ENCODE measurements at places on chromosomes 4 and X.

GRCh38 chr4:65670331-65671031, at the start of gene EPHA5:
TSS of gene EPHA5 (minus strand) at chr4:65670489. CDS start at chr4:65669742, 747 bp downstream.
- DNase-seq = peak; percentile 80

GRCh38 chrX:40010550-40011321, 87.0 kb downstream of the BCOR start:
- no peak for DNase-seq

- DNase-seq = no peak
Measured at GRCh38 chr4:165628572-165628971, 244.5 kb upstream of the TLL1 start.

GRCh38 chr4:83219344-83220331, 65.0 kb downstream of the COQ2 start:
- peak; percentile 2 for DNase-seq

GRCh38 chr4:165299399-165300060, 27.9 kb upstream of the MSMO1 start:
- DNase-seq = no peak

GRCh38 chr4:181613200-181613599, 630.0 kb upstream of the TENM3 start:
- no peak for DNase-seq

DNA sequence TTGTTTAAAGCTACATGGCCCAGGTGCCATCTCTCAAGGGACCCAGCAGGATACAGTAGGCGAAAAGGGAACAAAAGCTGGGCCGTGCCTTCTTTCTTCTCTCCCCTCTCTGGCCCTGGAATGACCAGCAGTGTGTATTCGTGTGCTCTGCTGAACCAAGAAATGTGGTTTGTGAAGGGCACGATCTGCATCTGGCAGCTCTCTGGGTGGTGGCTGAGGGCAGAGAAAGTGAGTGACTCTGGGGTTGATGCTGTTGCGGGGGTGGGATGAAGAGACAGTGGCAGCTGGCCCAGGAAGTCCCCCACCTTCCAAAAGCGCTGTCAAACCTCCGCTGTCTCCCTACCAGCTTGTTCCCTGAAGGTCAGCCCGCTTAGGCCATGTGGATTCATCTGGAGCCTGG, 88.3 kb downstream of the CLDN34 start:
- no peak for DNase-seq

DNA sequence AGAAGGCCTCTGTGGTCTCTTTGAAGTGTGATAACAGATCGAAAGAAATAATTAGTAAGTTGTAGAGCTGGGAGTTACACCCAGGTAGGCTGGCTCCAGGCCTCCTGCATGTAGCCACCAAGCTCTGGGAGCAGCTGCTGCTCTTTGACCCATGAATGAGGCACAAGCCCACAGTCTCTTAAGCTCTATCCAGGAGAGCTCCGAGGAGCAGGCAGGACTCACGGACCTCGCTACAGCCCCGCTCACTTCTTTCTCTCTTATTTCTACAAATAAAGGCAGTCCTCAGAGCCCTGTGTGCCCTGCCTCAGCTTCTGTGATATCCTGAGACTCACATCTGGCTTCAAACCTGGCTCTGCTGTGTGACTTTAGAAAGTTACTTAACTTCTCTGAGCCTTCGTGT, 86.9 kb downstream of the EVC start:
- no peak for DNase-seq

DNA sequence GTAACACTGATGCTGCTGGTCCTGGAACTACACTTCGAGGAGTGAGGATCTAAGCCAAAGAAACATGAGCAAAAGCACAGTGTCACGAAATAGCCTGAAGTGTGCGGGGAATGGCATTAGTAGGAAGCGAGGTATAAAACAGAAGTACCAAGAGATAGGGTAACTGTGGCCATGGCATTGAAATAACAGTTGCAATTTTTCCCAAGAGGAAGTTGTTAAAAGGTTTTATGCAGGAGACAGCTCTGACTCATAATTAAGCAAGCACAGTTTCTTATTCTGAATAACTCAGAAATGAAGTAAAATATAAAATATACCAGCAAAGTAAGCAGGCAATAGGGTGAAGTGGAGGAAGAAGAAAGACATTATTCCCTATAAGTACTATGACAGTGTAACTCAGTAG, 90.3 kb upstream of the TMEM150C start:
- peak; percentile 31 for DNase-seq

- DNase-seq = no peak
Measured at GRCh38 chr4:80465238-80465637, 129.7 kb downstream of the CFAP299 start.

DNA sequence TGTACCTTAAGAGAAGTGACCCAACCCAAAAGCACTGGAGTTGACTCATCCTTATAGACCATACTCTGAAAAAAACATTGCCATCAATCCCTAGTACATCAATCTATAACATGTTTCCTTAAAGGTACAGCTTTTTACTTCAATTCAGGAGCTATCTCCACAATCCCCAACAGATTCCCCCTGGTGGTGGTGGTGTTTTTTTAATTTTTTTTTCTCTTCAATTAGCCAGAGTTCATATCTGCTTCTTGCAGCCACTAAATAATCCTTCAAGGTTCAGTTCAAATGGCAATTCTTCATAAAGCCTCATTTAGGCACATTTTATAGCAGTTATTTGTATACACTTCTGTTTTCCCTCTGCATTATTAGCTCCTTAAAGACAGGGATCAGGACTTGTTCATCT, 60.7 kb upstream of the KDR start:
- DNase-seq = no peak

Data from EL (cell line).